ENCODE measurements at places on chromosomes 11 and 22.

DNA sequence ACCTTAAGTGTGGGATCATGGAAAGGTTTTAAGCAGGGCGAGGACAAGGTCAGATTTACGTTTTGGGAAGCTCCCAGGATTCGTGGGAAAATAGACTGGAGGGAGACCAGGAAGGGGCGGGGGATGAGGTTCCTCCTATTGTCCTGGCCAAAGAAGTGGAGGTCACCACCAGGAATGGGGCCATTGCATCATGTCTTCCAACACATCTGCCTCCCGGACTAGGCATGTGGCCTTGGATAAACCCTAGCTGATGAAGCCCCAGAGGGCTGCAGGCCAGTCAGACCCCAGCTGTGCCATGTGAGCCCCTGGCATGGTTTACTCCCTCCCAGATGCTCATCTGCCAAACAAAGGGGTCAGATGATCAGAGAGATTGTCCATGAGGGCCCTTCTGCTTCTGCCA is 11.5 kb upstream of the YWHAH start:
- no peak for DNase-seq

GRCh38 chr11:108960501-108960900 is 295.6 kb downstream of the DDX10 start:
- DNase-seq: no peak

DNA sequence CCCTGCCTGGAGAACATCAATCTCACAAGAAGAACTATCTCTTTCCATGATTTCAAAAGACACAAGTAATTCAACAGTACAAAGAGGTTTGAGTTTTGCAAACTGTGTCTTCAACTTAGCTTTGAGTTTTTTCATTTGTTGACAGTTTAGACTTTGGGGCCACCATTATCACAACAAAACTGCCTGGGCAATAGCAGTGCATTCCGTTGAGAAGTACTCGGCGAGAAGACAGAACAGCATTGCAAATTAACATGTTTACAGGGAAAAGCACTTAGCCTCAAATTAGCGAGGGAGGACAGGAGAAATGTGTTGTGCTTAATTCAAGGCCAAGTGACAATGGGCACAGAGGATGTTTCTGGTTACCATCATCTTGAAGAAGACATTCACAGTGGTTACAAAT is 133.2 kb upstream of the MPPED2 start:
- DNase-seq: no peak

DNA sequence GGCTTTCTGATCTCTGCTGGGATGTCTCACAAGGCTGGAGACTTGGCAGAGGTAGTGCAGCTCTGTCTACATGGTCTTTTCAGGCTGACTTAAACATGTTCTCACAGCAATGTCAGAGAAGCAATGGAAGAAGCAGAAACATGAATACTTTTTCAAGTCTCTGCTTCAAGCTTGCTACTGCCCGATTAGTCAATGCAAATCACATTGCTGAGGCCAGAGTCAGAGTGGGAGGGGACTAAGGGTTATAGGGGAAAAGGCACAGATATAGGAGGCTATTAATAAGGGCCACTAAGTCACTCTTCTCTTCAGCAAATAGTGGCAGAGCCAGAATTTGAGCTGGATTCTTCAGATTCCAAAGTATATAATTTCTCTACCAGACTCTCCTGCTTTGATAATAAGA is 390.5 kb downstream of the TMEM135 start:
- peak; percentile 17 for DNase-seq

DNA sequence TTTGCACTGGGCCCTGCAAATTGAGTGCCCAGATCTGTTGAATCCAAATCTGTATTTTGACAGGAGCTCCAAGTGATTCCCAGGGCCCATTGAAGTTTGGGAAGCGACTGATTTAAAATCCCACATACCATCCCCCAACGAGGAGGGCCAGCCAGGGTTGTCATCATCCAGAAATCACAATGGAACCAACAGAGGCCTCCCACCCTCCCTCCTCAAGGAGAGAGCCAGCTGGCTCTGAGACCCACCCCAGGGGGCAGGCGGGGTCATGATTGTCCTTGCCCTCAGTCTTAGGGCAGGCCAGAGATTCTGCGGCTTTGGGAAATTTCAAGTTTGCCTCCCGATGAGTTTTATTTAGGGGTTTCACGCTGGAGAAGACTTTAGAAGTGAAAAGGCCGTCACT is 358.2 kb downstream of the MN1 start:
- no peak for DNase-seq
